T-helper 2 cell (primary cell): ENCODE measurements at places on chromosomes 12 and 14.

- DNase-seq, result no peak
These were observed 194.3 kb downstream of the AEBP2 start for GRCh38 chr12:19633641-19634040.

DNA sequence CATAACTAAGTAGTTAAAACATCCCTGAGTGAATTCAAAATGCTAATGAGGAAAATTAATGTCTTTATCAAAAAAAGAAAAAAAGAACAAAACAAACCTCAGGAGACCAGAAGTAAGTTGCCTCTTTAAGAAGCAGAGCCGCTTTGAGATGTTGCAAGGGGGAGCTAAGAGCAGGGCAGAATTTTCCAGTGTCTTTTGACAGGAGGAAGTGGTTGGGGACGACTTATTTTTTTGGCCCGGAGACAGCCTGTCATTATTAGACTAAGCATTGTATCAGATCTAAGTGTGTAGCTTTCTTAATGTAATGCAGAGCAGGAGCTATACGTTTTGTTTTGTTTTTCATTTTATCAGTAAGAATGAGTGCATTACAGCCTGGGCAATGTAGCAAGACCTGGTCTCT, 206.6 kb downstream of the CACNA1C start:
- no peak for DNase-seq

- no peak for DNase-seq
These were observed 14.8 kb downstream of the KMT5A start for GRCh38 chr12:123398550-123399254.

DNA sequence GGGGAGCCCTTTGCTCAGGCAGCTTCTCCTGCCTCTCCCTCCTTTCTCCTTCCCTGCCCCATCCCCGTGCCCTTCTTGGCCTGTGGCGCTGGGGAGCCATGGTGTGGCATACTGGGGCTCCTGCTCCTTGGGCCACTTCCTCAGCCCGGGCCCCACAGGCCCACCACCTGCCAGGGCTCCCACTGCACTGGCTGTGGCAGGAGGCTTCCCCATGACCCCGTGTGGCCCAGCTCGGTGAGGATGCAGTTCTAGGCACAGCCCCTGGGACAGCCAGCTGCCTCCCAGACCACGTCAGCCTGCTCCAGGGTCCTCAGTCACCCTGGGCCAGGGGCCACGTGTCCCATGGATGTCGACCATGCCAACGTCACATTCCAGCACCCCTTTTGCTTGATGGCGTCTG, 13.0 kb upstream of the AMN start:
- DNase-seq, result no peak

DNA sequence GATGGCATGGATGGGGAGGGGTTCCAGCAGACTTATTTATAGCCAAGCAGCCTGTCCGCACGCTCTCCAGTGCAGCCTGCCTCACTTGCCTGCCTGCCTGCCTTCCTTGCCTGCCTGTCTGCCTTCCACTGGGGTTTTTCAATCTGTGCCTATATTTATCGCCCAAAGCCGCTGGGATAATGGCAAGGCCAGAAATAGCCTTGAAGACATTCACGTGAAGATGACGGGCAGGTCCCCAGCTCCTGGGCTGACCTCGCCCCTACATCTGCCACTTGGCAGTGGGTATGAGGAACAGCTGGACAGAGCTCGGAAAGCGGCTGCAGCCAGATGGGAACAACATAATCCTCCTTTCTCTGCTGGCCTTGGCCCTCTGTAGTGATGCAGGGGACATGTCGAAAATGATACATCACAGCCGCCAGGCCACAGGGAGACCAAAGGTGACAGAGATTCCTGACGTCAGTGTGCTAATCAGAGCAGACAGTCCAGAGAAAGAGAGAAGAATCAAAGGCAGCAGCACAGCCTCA, 53.3 kb downstream of the PITPNM2 start:
- DNase-seq, result no peak

- no peak for DNase-seq
These were observed 55.5 kb downstream of the TTC7B start for GRCh38 chr14:90760591-90761316.

DNA sequence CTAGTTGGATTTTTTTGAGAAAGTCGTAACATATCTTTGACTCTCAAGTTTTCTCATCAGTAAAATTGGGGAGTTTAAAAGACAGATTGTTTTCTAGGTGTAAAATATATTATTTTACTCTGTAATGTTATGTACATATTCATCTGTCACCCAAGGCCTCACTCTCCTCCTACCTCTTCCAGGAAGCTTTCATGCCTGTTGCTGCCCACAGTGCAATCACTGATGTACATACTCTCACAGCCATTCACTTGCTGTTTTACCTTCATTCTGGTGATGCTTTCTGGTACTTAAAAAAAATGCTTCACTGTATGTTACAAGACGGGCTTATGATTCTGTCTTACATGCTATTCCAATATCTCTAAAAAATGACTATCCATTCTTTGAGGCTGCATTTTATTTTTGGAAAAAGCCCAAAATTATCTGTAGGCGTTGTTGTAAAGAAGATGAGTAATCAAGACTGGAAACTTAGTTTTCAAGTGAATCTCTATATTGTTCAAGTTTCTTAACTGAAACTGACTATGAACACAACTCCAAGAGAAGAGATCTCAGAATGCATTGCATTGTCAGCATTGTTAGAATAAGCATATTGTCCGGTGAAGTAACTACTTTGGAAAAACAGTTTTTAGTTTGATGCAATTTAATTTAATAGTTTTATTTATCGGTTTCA, 82.5 kb downstream of the LMO3 start:
- DNase-seq, result no peak

DNA sequence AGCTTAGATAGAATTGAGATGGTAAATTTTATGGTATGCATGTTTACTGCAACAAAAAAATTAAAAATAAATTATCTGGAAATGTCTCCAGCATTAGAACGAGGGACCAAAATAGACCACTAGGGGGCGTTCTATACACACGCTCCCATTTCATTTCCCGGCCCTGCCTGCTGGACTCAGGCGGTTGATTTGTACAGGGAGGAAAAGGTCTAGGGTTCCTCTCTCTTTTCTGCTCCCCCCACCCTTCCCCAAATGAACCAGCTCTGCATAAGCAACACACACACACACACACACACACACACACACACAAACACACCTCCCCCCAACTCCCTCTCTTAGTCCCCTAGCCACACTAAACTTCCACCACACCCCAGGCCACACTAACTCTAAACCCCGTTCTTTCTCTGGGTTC, 7.8 kb upstream of the DTX1 start:
- DNase-seq, result peak; percentile 59

- DNase-seq, result no peak
These were observed 486.7 kb downstream of the APAF1 start for GRCh38 chr12:99131751-99132199.

- peak; percentile 22 for DNase-seq
These were observed 28.2 kb upstream of the LRP1-AS start for GRCh38 chr12:57175428-57176138.

GRCh38 chr12:56079723-56080555, at the start of gene ERBB3:
Gene ERBB3 (plus strand): TSS chr12:56080165. CDS start chr12:56080301, 136 bp downstream.
- DNase-seq, result peak; percentile 52

GRCh38 chr12:124827588-124828184, 36.0 kb downstream of the SCARB1 start:
- no peak for DNase-seq

DNA sequence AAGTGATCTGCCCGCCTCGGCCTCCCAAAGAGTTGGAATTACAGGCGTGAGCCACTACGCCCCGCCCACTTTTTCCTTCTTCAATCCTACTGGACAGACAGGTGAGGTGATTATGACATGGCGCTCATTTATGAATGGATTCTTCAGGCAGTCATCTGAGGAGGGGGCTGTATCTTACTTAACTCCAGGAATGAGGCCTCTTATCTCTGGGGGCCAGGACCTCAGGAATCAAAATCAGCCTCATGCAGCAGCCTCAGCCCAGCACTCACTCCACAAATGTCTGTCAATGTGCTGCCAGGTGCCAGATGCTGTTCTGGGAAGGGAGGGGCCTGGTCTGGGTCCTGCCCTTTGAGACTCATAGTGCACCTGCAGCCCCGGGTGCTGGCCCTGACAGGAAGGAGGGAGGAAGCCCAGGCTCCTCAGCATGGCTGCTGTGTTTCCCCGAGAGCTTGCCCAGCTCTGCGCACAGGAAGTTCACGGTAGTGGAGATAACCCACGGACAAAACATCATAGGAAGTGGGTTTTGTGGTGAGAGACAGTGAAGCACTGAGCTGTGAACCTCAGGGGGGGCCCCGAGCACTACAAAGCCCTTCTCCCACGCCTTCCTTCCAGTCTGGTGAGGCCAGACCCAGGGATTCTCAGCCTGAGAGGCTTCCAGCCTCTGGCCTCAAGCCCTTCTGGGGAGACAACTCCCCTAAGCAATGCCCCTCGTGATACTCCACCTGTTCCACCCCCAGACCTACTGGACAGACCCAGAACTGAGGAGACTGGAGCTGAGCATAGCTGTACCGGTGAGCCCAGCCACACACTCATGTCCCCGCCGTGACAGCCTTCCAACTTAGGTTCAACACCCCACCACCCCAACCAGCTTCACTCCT, 22.3 kb downstream of the GALNT6 start:
- DNase-seq, result peak; percentile 70

- no peak for DNase-seq
These were observed 104.8 kb upstream of the DIO3 start for GRCh38 chr14:101456246-101457175.

GRCh38 chr14:26403760-26404159, 194.1 kb downstream of the NOVA1 start:
- no peak for DNase-seq

- no peak for DNase-seq
These were observed 105.8 kb downstream of the MSRB3 start for GRCh38 chr12:65384240-65384639.

DNA sequence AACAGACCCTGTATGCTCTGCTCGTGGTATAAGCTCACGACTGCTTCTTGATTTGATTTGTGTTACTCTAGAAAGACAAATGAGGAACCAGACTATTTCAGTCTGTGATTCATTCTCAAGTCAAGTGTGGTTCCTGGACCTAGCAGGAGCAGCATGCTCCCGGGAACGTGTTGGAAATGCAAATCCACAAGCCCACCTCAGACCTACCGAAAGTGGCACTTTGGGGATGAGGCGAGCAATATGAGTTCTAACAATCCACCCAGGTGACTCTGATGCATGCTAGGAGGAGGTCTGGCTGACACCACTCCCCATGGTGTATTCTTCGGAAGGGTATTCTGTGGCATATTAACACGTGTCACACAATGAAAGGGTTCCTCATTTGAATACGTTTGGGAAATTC, 59.5 kb upstream of the TMX1 start:
- no peak for DNase-seq

DNA sequence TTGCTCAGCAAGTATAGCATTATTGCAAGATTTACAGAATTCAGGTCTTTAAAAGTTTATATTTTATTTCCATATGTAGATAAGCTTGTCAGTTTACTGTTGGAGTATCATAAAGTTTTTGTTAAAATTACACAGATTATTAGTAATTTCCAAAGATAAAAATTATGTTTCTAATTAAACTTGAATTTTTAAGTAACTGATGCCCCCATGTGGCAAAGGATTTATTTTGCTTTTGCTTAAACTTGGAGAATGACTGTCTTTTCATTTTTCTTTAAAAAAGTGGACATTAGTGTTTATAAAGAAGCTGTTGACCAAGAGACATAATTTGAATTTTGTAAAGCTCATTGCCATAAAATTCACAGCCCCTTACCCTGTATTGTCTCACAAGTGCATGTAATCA, 45.8 kb downstream of the ETNK1 start:
- DNase-seq, result no peak

GRCh38 chr14:58663494-58664111, 25.8 kb downstream of the DACT1 start:
- no peak for DNase-seq

DNA sequence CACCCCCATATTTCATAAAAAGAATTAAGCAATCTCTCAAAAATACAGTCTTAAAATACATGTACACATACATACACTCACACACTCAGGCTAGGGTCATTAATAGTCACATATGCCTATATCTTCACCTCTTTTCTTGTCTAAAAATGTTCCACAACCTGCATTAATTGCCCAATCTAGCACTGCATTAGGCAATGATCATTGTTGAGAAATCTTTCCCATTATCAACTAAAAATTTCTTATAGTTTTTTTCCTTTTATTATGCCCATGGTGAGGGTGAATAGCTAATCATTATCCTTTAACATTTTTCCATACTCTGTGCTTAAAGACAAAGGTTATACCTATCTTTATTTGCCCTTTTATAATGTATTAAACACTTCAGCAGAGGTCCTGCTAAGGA, 38.3 kb downstream of the FSCB start:
- DNase-seq, result no peak

DNA sequence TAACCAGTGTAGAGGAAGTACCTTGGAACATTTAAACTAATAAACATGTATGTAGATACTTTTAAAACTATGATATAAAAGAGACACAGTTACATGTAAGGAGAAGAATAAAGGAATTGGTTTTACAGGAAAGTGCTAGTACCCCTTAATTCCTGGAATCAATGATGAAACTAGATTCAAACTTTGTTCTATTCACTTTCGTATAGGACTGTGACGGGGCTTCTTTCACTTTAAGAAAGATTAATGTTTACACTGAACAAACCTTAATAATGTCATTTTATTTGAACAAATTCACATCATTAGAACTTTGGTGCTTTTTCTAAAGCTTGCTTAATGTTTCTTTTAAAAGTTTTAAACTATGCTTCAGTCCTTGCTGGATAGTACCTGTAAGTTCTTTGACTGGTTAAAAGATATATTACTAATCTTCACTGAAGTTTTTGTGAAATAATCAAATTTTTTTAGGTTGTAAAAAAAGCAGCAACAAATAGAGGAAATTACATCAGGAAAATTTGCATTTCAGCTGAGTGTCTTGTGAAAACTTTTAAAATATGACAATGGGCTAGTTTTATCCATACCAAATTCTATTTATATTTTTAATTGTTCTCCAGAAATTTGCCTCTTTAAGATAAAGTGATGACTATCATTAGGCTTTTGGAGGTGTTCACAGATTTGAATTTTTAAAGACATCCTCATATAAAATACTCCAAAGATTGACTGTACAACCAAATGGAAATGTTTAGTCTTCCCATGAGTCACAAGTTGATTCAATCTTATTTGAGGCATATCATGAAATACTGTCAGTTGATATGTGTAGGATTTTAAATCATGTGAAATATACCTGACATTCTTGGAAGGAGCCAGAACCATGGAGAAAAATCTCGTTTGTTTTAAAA, 36.2 kb downstream of the PAPOLA start:
- DNase-seq, result no peak

GRCh38 chr12:65607401-65607841, 216.9 kb upstream of the HMGA2 start:
- DNase-seq, result no peak

DNA sequence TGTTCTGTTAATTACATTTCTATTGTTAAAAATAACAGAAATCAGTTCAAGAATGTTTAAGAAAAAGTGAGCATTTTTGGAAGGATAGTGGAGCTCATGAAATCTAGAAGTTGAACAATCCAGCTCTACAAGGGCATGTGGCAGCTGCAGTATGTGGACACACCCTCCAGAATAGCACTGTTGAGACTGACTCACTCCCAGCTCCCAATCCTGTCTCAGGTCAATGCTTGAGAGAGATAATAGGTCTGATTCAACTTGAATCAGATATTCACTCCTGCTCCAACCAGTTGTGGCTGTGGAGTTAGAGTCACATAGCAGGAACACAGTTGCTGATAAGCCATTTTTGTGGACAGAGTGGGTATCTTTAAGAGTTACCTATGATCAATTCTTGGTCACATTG, 113.0 kb upstream of the NTF3 start:
- no peak for DNase-seq

- no peak for DNase-seq
These were observed 30.6 kb upstream of the TSPAN9 start for GRCh38 chr12:3046441-3047200.
